Colonic mucosa (tissue), 4 donors: ENCODE measurements at places on chromosomes 11 and 22. TPM values are rescaled to one million over a fixed set of nuclear protein-coding genes. Genes with fewer than 3 reads are reported as not detected.

DNA sequence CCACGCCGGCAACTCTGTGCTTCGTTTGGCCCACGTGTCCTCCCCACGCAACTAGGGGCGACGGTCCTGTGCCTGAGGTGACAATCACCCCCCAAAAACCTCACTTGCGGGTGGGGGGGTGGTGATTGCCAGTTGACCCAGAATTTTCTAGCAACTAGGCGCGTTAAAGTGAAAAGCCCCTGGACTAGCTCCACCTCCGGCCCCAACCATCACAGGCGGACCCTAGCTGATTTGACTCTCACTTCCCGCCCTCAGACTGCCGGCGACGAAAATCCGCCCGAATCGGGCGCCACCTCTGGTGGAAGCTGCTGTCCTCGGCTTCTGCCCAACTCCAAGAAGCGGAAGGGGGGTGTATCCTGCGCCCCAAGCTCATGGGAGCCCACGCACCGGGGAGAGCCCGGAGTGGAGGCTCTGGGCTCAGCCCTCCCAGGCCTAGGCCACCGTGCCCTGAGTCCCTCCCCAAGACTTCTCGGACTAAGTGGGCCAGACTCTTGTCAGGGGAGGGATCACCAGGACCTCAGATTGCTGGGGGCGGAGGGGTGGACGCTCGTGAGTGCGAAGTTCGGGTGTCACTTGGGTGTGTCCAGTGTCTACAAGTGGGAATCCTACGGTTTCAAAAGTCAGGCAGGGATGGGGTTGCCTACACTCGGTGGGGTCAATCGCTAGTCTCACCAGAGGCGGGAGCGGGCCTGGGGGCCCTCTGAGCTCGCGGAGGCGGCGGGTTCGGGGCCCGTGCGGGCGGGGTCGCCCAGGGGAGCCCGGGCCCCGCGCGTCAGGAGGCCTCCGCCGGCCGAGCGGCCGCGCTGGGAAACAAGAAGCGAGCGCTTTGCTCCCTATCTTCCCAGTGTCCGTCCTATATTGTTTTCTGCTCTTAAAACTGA is 12.3 kb downstream of the PAX6 start:
- DNase-seq = no peak

DNA sequence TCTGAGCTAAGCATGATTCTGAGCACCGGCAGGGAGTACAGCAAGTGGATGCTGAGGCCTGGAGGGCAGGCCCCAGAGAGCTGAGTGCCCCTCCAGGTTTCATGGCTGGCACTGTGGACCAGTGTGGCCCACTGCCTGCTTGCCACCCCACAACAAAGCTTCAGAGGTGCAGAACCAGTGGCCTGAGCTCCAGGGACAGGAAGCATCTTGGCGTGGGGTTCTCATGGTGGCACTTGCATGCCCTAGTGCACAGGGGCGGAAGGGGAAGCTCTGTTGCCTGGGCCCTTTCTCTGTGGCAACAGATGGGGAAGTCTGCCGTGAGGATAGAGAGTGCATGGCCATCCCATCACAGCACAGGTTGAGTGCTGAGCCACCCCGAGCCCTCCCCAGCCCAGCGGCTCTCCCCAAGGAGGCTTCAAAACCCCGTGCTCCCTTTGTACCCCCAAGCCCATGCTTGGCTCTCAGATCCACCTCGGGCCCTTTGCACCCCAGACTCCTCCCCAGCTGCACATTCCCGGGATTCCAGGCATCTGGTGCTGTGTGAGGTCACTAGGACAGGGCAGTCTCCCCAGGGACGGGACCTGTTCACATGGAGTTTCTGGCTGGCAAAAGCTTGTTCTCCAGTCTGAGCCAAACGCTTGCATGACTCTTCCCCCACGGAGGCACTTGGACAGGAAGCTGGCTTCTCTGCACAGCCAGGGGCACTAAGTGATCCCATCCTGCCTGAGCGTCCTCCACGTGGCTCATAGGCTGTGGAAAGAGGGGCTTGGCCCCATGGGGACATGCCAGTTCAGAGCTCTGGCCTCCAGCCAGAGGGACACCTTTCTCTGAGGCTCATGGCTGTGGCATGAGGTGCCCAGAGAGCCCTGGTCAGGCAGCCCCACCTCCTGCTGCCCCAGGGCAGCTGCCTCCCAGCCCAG is 4.2 kb downstream of the SLC25A1 start:
- no peak for DNase-seq

DNA sequence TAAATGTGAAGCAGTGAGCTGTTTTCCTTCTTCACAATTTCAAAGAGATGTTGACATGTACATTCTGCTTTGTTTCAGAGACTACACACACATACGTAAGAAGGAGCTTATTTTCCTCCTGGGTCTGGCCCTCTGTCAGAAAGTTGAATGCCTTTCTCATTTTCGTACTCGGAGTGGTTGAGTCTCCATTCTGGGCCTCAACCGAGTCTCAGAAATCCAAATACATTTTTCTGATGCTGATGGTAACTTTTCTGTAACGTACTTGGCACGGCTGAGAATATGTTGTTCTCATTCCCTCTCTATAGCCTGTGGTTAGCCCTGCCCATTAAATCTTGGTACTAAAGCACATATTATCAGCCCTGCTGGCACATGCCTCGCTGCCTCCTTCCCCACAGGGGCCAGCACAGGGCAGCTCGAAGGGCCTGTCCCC is 25.3 kb downstream of the PARVA start:
- no peak for DNase-seq

- DNase-seq = peak; percentile 44
Measured at GRCh38 chr22:23282089-23282501, 101.8 kb downstream of the BCR start.

APOA1 gene
- total RNA-seq = 0.53 TPM

SLCO2B1 gene
- total RNA-seq = 50.3 TPM

TMEM86A gene
- total RNA-seq = 1.4 TPM
